ENCODE measurements at places on chromosomes 2 and 18.

DNA sequence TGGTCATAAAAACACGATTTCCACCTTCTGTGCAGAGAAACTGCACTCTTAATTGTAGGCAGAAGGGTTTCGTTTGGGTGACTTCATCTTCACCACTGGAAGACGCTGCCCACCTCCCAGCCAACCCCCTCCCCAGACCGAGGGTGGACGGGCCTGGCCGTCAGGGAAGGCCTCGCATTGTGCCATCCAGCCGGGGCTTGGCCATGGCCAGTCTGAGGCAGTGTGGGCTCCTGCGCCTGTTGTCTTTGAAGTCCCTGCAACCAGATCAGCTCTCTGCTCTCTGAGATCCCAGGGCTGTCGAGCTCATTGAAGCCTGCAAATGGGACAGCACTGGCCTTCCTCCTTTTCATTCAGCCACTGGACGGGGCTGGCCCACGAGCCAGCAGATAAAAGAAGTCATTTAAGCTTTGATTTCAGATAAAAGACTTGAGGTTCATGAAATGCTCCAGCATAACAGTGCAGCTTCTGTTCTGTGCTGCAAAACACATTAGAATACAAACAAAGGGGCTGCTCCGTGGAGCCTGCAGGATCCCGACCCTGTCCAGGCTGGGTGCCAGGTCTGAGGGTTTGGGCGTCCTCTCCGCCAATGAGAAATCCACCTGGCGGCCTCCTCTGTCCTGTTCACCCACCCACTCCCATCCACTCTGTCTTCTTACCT is 253.5 kb downstream of the LDLRAD4 start:
- DNase-seq = no peak
- H3K27me3 ChIP-seq = no peaks in the 10 kb centered on the region
- peaks cover 6% of the 10 kb centered on the region for H3K36me3 ChIP-seq
- H3K4me3 ChIP-seq = no peak overlapping the region
- peaks cover 25% of the 10 kb centered on the region for H3K4me1 ChIP-seq

- no peak overlapping the region for H3K4me3 ChIP-seq
- H3K27ac ChIP-seq = no peak overlapping the region
- no peak for DNase-seq
- no peaks in the 10 kb centered on the region for H3K36me3 ChIP-seq
- H3K27me3 ChIP-seq = peaks cover 61% of the 10 kb centered on the region
These were observed 15.4 kb upstream of the ATP6V1B1 start for GRCh38 chr2:70920367-70920715.

DNA sequence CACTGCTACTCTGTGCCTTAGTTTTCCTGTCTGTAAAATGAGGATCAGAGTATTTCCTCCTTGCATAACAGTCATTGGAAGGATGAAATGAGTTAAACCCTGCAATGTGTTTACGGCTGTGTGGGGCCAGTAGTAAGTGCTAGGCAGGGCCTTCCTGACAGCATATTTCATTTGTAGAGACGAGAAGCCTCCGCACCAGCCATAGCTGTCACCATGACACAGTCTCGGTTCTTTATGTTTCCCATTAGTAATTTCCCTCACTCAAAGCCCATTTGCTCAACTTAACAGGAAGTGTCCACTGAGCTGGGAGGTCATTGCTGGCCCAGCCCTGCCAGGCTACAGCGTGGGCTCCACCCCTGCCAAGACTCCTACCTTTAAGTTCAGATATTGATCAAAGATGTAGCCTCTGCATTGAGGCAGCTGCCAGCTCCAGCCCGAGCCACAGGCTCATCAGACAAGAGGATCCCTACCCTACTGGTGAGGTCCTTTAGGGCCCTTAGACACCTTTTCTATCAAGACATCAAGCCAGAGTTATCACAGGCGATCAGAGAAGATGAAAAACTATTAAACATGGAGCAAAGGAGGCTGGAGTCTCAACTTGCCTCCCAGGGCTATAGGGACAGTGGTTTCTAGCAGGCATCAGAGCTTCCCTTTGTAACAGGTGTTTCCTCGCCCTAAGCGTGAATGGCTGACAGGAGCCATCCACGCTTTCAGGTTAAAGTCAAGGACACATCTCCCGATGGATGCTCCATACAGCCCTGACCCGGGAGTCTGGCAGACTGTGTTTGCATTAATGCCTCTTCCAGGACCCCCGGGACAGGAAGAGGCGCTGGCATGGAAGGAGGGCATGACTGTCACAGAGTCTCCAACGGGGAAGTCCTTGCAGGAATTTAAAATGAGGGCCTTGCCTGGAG is 251.7 kb downstream of the NDUFA10 start:
- no peak for DNase-seq
- no peak overlapping the region for H3K4me3 ChIP-seq
- no peaks in the 10 kb centered on the region for H3K36me3 ChIP-seq
- no peaks in the 10 kb centered on the region for H3K4me1 ChIP-seq

DNA sequence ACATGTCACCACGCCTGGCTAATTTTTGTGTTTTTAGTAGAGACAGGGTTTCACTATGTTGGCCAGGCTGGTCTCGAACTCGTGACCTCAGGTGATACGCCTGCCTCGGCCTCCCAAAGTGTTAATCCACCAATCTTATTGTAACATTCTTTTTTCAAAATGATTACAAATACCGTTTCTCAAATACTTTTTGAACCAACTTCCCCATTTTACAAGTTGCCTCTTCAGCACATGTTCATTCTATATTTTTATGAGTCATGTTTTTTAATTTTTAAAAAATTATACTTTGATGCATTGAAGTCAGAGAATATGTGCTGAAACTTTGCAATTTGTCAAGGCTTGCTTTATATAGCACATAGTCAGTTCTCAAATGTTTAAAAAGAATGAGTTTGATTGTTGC is 58.2 kb downstream of the QPCT start:
- H3K4me3 ChIP-seq = no peak overlapping the region
- peaks cover 3% of the 10 kb centered on the region for H3K36me3 ChIP-seq
- no peaks in the 10 kb centered on the region for H3K4me1 ChIP-seq
- no peak for DNase-seq
- peaks cover 16% of the 10 kb centered on the region for H3K27me3 ChIP-seq

DNA sequence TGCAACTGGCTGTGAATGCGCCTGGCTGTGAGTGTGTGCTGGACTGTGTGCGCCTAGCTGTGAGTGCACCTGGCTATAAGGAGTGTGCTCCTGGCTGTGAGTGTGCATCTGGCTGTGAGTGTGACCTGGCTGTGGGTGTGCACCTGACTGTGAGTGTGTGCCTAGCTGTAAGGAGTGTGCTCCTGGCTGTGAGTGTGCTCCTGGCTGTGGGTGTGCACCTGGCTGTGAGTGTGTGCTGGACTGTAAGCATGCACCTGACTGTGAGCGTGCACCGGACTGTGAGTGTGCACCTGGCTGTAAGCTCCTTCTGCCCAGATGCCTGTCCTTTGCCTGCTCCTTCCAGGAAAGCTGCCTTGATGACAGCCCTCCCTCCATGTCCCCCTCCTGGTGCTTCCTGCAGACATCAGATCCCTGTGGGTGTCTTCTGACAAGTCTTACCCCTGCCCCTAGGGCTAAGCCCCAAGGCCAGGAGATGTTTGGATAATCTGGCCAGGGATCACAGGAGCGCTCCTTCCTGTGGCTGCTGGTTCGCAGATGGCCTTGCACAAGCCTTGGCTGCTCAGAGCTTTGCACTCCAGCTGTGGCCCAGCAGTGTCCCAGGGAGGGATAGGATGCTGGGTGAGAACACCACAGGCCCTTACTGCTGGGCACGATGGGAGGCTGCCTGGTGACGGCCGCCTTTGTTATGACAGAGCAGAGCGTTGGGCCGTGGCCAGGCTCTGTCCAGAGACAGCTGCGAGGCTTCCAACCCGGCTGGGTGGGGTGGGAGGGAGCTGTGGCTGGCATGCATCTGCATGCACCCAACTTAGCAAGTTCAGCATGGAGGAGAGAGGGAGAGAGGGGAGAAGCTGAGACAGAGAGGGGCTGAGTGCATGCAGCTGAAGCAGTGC is 89.9 kb downstream of the GLI2 start:
- no peak overlapping the region for H3K4me3 ChIP-seq
- peaks cover 21% of the 10 kb centered on the region for H3K27me3 ChIP-seq
- H3K36me3 ChIP-seq = no peaks in the 10 kb centered on the region
- no peak for DNase-seq

GRCh38 chr2:39188960-39189494 is 54.7 kb downstream of the CDKL4 start:
- H3K36me3 ChIP-seq = no peaks in the 10 kb centered on the region
- no peaks in the 10 kb centered on the region for H3K4me1 ChIP-seq
- no peaks in the 10 kb centered on the region for H3K27me3 ChIP-seq
- no peak overlapping the region for H3K27ac ChIP-seq
- no peak overlapping the region for H3K4me3 ChIP-seq

- no peak for DNase-seq
- H3K36me3 ChIP-seq = peaks cover 37% of the 10 kb centered on the region
- no peaks in the 10 kb centered on the region for H3K27me3 ChIP-seq
- H3K4me1 ChIP-seq = peaks cover 62% of the 10 kb centered on the region
- peak overlapping the region; percentile 47 for H3K27ac ChIP-seq
These were observed 26.2 kb downstream of the MAPRE2 start for GRCh38 chr18:35067454-35067853.

- no peak overlapping the region for H3K4me3 ChIP-seq
- peaks cover 7% of the 10 kb centered on the region for H3K36me3 ChIP-seq
- no peak for DNase-seq
- peak overlapping the region; percentile 66 for H3K27ac ChIP-seq
- H3K4me1 ChIP-seq = no peaks in the 10 kb centered on the region
These were observed 121.8 kb upstream of the SLC1A4 start for GRCh38 chr2:64867253-64867996.

DNA sequence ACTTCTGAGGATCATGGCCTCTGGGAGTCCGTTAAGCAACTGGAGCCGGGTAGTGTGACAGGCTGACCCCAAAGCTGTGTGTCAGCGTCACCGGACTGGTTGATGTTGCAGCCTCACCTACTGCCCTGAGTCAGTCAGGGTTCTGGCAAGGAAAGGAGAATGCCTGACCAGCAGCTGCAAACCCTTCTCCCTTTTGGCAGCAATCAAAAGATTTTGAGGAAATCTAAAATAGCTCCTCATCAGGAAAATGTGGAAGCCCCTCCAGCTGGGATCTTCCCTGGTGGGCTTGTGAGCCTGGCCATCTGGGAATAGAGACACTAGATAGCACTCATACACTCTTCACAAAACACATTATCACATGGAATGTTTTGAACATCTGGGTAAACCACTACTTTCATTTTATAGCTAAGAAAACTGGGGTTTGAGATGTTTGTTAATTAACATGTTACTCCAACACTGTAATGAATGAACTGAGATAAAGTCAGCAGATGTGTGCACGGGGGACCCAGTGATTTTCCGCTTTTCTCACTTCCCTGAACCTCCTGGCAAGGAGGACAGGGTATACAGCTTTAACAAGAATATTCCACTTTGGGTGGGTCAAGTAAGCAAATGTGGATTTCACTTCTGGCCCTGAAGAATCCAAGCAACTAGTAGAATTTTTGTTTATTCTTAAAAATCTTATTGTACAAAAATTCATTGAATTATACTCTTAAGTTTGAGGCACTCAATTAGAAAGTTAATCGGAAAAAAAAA is 24.7 kb downstream of the CLUL1 start:
- H3K36me3 ChIP-seq = no peaks in the 10 kb centered on the region
- peaks cover 41% of the 10 kb centered on the region for H3K27me3 ChIP-seq
- DNase-seq = no peak
- no peaks in the 10 kb centered on the region for H3K4me1 ChIP-seq
- no peak overlapping the region for H3K27ac ChIP-seq
- H3K4me3 ChIP-seq = no peak overlapping the region

DNA sequence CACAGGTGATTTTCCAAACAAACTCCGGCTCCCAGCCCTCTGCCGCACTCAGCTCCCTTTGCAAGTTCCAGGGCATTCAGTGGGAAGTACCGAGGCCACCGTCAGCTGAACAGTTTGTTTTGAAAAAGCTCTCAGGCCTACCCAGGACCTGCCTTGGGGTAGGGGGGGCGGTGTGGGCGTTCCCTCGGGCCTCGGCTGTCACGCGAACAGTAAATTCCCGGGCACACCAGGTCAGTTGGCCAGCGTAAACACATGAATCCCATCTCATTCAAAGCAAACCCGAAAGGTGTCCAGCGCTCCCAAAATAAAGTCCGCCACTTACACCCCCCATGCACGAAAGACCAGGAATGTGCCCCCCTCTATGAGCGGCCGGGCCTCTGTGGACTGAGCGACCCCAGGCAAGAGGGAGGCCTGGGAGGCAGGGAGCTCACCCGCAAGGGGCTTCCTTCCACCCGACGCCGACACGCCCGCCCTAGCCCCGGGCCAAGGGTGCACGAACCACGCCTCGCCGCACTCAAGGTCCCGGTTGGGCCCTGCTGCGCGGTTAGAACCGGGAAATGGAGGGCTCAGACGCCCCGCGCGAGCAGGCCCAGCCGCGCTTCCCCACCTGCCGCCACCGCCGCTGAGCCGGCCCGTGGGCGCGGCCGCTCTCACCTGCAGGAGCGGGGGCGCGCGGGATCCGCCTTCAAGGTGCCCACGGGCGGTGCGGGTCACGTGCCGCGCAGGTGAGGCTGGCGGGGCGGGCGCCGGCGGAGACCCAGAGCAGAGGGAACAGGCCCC is at the start of gene WDSUB1:
Gene WDSUB1, minus strand, starts transcription at position 775 of the 780 bp plus-strand sequence. CDS start 3,634 bp downstream, outside the sequence.
- H3K27me3 ChIP-seq = no peaks in the 10 kb centered on the region
- DNase-seq = no peak
- H3K27ac ChIP-seq = peak within 1 kb of the TSS; percentile 82
- peaks cover 16% of the 10 kb centered on the region for H3K36me3 ChIP-seq
- peak within 1 kb of the TSS; percentile 78 for H3K4me3 ChIP-seq

- DNase-seq = no peak
- H3K36me3 ChIP-seq = peaks cover 40% of the 10 kb centered on the region
- no peak overlapping the region for H3K4me3 ChIP-seq
- H3K27ac ChIP-seq = peak overlapping the region; percentile 65
- peaks cover 5% of the 10 kb centered on the region for H3K4me1 ChIP-seq
- H3K27me3 ChIP-seq = no peaks in the 10 kb centered on the region
These were observed 31.9 kb downstream of the KIDINS220 start for GRCh38 chr2:8805278-8806210.

- H3K27ac ChIP-seq = no peak overlapping the region
- H3K4me1 ChIP-seq = no peaks in the 10 kb centered on the region
- DNase-seq = no peak
- no peaks in the 10 kb centered on the region for H3K27me3 ChIP-seq
These were observed 102.5 kb upstream of the PIEZO2 start for GRCh38 chr18:11251891-11252270.

DNA sequence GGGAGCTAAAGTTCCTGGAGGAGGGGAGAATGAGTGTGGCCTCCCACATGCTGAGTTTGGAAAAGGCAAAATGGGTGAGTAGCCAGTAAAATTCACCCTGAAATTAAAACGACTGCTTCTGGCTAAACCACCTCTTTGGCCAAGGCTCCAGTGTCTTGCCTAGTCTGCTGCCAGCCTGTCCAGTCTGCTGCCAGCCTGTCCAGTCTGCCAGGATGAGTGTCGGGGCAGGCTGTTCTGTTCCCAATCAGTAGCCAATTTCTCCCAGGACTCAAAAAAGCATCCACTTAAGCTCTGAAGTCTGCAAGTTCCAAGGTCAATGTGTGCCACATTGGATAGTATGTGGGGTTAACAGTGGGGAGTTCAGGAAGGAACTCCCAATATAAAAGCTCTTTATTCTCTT is 134.6 kb upstream of the KLHL29 start:
- H3K27me3 ChIP-seq = peaks cover 22% of the 10 kb centered on the region
- H3K4me1 ChIP-seq = no peaks in the 10 kb centered on the region
- no peak overlapping the region for H3K27ac ChIP-seq
- no peak for DNase-seq
- no peak overlapping the region for H3K4me3 ChIP-seq

GRCh38 chr2:54479424-54479823 is 23.3 kb downstream of the SPTBN1 start:
- H3K27ac ChIP-seq = no peak overlapping the region
- H3K36me3 ChIP-seq = no peaks in the 10 kb centered on the region
- H3K4me1 ChIP-seq = peaks cover 7% of the 10 kb centered on the region
- DNase-seq = no peak
